OCI-M1 (cell line): ENCODE measurements at places on chromosomes 16 and 17.

DNA sequence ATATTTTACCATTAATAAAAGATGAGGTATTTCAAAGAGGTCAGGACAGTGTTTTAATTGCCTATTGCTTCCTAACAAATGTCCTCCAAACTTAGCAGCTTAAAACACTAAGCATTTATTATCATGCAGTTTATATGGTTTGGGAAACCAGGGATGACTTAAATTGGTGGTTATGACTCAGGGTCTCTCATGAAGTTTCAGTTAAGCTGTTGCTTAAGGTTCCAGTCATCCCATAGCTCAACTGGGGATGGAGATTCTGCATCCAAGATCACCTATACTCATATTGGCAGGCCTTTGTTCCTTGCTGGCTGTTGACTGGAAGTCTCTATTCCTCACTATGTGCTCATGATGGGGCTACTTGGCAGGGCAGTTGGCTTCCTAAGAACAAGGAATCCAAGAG is 1329.9 kb upstream of the GOT2 start:
- DNase-seq, result no peak

GRCh38 chr17:61444831-61445230 is 7.4 kb upstream of the TBX4 start:
- no peak for DNase-seq

GRCh38 chr17:72376526-72377345 is 255.9 kb downstream of the SOX9 start:
- DNase-seq, result no peak

GRCh38 chr17:50549969-50550368 is 3.0 kb downstream of the SPATA20 start:
- no peak for DNase-seq

GRCh38 chr17:69724238-69724637 is 309.7 kb downstream of the MAP2K6 start:
- no peak for DNase-seq

- DNase-seq, result no peak
Measured at GRCh38 chr17:74883241-74883745, 10.1 kb downstream of the FADS6 start.

DNA sequence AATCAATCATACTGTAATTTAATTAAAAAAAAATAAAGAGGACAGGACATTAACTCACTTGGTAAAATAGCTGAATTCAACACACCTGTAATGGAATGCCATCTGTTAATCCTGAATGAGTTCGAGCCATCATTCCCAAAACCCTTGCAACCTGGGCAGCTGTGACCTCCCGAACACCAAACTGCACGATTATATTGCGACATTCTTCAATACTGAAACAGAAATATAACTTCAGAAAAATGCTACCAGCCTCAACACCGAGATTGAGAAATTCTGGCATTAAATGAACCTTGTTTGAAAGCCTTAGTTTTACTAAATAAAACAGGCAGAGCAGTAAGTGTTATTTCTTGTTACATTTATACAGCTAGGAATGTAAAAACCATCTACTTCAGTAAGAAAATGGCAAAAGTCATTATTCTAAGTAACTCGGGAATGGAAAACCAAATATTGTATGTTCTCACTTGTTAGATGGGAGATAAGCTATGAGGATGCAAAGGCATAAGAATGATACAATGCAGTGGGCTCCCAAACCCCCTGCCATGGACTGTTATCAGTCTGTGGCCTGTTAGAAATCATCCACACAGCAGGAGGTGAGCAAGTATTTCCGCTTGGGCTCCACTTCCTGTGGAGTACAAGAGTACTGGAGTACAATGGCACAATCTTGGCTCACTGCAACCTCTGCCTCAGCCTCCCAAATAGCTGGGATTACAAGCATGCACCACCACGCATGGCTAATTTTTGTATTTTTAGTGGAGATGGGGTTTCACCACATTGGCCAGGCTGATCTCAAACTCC is 46.5 kb downstream of the CNOT1 start:
- no peak for DNase-seq

DNA sequence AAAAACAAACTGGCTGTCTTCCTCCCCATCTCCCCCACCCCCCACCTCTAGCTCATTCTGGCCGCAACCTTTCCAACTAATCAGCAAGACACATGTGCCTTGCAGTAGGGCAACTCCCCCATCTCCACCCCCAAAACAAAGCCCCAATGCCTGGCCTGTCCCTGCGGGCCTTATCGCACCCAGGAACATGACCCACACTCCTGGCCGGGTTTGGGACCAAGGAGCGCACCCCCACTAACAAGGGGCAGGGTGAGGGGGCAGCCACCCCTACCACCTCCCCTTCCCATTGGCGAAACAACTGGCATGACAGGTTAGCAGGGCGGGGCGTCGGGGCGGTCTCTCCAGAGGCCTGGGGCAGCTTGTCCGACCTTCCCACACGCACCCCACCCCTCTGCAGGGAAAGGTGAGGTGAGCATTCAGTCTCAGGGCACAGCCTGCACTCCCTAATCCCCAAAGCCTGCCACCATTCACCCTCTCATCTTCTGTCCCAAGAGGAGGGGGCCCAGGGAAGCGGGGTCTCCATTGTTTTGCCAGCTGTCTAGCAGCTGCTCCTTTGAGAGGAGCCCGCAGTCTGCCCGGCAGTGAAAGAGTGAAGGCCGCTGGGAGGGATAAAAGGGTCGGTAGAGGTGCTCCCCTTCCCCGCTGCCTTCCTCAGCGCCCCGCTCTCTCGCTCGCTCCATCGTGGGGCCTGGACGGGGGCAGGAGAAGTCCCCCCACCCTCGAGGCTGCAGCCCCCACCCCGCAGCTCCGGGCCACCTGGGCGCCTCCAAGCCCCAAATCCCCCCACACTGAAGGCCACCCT is 765 bp downstream of the MYO18A start:
- peak; percentile 98 for DNase-seq

DNA sequence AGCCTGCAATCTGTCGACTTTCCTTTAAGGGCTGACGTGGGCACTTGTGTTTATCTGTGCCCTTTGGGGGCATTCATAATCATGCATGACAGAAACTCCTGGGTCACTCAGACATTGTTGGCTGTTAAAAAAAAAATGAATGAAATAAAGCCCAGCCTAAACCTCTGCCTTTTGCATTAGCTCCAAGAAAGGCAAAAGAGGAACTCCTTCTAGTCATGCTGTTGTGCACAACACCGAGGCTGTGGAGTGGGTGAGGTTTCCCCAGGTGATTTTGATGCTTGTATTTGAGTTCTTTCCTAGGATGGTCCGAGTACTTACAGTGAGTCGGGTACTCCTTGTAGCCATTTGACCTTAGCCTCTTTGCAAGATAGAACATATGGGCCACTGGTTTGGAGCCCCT is 49.6 kb upstream of the IRX6 start:
- DNase-seq, result no peak

GRCh38 chr17:61426482-61427304 is 25.5 kb upstream of the TBX4 start:
- DNase-seq, result no peak

- peak; percentile 33 for DNase-seq
Measured at GRCh38 chr17:44767493-44767892, 8.7 kb downstream of the ADAM11 start.

- no peak for DNase-seq
Measured at GRCh38 chr17:38588788-38589174, 17.0 kb downstream of the SRCIN1 start.

DNA sequence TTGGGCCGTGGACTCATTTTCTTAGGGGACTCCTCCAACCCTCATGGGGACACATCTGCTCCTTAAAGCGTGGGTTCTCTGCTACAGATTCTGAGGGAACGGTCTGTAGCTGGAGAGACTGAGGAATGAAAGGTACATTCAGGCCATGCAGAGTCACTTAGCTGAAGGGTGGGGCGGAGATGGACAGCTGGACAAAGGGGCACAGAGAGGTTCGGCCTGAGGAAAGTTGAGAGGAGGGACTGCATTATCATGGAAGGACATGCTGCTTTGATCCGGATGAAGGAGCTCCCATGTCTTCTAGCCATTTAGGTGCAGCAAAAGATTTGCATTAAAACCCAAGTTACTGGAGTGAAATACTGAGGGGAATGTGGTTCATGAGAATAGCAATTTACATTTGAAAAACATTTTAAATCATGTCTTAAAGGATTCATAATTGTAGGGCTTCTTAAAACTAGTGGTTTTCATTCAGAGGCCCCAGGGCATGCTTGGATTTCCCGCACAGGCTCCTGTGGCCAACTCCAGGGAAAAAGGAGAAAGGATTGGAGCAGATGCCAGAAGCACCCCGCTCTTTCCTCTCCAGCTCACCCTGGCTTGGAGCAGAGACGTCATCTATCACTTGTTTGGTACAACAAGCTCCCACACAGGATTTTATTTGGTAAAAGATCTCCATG is 54.2 kb downstream of the CDRT4 start:
- no peak for DNase-seq

GRCh38 chr16:71344315-71344905 is 14.1 kb upstream of the CALB2 start:
- no peak for DNase-seq

DNA sequence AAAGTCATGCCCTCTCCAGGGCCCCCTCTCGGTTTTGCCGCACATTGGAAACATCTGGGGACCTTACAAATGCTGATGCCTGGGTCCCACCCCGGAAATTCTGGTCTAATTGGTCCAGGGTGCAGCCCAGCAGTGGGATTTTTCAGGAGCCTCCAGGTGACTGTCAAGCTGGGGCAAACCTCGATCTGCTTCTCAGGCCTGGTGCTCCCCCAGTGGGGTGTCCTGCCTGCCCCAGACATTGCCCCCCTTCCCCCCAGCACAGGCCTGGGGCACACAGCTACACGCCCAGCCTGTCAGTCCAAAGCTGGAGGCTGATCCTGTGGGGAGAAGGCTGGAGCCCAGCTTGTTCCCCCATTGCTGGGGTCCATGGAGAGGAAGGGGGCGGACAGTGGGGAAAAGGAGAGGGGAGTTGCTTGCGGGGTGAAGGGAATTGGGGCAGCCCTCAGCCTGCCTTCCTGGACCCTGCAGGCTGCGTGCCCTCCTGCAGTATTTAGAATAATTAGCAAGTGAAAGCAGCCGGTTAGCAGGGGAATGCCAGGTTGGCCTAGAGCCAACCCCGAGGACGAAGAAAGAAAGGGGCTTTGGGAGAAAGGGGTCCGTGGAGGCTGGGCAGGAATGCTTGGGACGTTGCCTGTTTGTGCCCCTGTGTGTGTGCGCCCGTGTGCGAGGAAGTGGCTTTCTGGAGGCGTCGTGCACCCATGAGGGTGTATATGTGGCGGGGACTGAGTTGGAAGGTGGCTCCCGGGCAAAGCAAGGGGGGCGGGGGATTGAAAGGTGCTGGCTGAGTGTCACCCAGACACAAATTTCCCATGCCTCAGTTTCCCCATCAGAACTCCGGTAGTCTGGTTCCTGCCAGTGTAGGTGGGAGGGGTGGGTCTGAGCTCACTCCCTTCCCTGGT is 5.9 kb downstream of the FOXJ1 start:
- DNase-seq, result no peak

DNA sequence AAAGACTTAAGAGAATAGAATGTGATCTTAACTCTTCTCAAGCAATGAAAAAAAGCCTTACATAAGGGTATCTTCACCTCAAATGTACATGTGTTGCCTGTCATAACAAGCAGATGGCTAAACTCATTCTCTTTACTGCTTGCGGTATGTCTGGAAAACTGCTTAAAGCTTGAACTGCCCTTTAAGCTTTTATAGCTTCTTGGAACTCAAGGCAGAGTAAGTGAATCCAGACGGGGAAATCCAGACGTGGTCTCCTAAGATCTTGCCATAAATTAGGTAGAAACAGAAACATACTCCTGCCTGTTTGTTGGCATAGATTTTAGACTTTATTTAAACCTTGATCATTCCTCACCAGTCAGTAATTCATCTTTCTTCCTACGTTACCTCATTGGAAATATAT is 19.6 kb downstream of the CLUAP1 start:
- DNase-seq, result no peak

DNA sequence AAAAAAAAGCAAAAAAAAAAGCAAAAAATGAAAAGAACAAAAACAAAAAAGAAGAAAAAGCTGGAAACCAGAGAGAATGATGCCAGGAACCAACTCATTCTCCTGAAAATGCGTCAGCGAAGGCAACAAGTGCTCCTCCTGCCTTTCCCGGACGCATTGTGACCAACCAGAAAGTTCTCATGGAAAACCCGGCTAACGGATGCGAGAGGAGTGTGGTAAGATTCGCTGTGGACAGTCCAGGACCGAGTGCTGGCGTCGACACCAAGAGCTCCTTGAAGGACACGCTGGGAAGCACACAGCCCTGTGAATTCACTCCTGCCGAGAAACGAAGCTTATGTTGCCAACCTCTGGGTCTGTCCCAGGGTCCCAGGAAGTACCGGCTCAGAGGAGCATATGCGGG is 43.4 kb downstream of the METRNL start:
- no peak for DNase-seq

DNA sequence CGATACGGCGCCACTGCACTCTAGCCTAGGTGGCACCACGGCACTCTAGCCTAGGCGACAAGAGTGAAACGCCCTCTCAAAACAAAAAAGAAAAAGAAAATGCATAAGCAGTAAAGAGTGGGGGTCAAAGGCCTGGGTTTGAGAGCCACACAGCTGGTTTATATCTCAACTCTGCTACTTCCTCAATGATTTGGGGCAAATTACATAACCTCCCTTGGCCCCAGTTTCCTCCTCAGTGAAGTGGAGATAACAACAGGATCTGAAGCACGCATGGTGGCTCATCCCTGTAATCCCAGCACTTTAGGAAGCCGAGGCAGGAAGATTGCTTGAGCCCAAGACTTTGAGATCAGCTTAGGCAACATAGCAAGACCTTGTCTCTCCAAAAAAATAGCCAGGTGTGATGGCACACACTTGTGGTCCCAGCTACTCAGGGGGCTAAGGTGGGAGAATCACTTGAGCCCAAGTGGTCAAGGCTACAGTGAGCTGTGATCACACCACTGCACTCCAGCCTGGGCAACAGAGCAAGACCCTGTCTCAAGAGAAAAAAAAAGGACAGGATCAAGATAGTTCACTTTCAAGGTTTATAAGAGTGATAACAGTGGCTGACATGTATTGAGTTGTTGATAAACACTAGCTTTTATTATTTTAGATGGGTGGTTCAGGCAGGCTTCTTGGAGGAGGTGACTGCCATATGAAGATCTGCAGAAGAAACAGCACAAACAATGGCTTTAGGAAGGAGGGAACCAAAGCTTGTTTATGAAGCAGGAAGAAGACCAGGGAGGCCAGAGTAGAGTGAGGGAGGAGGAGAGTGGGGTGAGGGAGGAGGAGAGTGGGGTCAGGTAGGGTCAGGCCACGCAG is 8.5 kb upstream of the COG1 start:
- DNase-seq, result peak; percentile 63

GRCh38 chr17:8124350-8125153 is 646 bp upstream of the HES7 start:
- DNase-seq, result peak; percentile 77

DNA sequence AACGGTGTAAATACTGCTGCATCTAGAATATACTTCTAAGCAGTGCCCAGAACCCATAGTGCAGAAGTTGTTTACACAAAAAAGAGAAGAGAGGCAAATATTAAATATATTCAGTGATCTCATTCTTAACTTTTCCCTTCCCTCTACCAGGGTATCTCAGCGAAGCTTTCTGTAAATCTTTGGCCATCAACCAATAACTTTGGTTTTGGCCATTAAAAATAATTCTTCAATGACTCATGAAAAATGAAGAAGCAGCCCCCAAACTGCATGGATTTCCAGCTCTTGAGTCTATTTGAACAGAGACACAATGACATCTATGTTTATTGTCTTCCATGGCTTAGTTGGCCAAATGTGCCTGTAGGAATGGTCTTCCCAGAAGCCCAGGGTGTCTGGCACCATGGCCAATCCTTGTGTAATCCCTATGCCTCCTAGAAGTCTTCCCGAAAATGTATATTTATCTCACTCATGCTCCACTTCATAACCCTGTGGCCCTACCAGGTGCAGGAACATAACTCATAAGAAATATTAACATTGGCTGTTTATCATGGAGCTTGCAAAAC is 646.6 kb downstream of the TOX3 start:
- no peak for DNase-seq
